Lower leg skin (tissue), 4 donors: ENCODE measurements at places on chromosomes 3 and 15. TPM values are rescaled to one million over a fixed set of nuclear protein-coding genes. Genes with fewer than 3 reads are reported as not detected.
A peak's percentile ranks its signal among the peaks of the same experiment; 100 is the strongest.

DNA sequence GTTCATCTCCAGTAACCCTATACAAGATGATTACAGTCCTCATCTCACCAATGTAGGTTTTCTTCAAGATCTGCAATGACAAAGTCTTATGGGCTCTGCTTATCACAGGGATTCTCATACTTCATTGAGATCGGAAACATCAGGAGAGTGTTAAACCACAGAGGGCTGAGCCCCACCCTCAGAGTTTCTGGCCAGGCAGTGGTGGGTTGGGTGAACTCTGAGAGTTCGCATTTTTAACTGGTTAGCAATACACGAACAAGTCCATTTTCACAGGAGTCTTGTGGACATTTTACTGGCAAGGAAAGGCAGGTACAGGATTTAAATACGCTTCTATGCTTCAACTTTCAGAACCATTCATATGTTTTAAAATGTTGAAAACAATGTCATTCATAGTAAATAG lies 366.7 kb upstream of the ROBO2 start:
- DNase-seq = no peak

DNA sequence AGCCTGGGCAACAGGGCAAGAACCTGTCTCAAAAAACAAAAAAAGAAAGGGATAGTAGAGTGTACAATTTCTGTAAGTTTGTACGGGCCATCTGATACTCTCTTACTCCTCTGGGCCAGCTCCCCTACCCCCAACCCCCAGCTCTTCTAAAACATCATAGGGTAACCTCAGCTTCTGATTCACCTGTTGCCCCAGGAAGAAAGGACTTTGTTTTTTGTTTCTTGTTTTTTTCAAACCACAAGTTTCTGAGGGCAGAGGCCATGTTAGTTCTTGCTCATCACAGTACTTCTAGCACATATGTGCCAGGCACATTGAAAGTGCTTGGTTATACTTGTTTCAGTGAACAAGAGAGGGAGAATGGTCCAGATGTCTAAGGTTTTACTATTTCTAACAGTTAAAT lies 20.2 kb downstream of the ATOSA start:
- DNase-seq = no peak

CCR2 gene
- 0.89 TPM for total RNA-seq

GNL3 gene
- total RNA-seq = 111 TPM

GRCh38 chr15:62964251-62964650 lies 78.3 kb upstream of the TPM1 start:
- DNase-seq = peak; percentile 49

FBXO40 gene
- total RNA-seq = not detected

C2CD4A gene
- not detected for total RNA-seq

INO80 gene
- total RNA-seq = 38.2 TPM

CDCP1 gene
- total RNA-seq = 44.1 TPM
